ENCODE measurements at places on chromosomes 12 and 14.

GRCh38 chr12:98814254-98814653, 169.2 kb downstream of the APAF1 start:
- DNase-seq, result no peak

DNA sequence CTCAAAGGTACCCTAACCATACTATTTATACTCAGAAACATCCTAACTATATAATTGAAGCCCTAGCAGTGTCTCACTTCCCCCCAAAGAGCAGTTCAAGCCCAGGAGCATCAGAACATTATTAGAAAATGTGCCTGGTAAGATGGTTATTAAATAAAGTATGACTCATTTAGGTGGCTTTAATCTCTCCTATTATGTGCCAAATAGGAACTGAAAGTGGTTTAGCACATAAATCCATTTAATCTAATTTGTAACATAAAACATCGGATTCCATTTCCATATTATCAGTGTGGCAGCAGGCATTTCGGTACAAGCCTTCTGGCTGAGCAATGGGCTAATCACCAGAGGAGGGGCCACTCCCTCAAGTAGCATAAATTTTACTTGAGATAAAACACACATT, 395.2 kb upstream of the TMTC1 start:
- DNase-seq, result no peak

DNA sequence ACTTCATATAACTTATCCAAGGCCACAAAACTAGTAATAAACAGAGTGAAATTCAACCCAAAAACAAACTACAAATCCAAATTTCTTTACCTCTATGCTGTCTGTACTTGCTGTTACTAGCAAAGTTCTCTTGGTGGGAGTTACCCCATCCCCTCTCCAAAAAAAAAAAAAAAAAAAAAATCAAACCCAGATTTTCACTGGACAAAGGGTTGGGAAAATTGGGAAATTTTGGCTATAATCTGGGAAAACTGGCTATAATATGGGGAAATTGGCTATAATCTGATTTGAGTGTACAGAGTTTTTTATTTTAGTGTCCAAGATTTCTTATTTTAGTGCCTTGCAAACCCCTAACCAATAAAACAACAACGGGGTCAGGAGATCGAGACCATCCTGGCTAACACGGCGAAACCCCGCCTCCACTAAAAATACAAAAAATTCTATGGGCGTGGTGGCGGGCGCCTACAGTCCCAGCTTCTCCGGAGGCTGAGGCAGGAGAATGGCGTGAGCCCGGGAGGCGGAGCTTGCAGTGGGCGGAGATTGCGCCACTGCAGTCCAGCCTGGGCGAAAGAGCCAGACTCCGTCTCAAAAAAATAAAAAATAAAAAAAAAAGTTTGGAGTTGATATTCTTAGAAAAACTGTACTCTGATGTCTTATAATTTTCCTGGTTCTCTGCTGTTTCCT, 148.4 kb downstream of the CHST11 start:
- no peak for DNase-seq

- no peak for DNase-seq
These were observed 1097.3 kb downstream of the SLC16A7 start for GRCh38 chr12:60693019-60693626.

DNA sequence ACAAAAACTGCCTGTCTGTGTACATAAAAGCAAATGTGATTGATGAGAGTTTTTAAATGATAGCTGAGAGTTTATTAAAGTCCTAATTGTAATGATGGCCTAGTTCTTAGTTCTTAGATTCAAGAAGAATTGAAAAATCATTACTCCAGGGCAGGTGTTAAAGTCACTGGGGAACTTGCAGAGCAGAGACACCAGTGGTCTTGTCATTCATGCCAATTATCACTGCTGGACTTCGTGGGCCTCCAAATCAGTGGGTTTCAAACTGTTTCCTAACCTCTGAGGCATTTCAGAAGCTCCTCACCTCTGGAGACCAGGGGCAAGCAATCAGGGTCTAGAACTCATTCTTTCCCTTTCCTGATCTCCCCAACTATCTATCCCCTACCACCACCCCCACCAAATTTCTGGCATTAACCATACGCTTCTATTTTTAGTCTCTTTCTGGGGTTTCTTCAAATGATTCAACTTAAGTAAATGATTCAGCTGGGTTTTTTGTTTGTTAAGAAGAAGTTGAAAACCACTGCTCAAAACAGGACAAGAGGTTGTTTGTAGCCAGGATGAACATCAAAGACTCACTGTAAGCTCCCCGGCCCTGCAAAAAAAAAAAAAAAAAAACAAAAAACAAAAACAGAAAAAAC, 80.1 kb downstream of the CEP83 start:
- no peak for DNase-seq

- DNase-seq, result no peak
These were observed 3.8 kb downstream of the ETV6 start for GRCh38 chr12:11653215-11653753.

- no peak for DNase-seq
These were observed 1379.7 kb upstream of the SEL1L start for GRCh38 chr14:82913396-82913795.

DNA sequence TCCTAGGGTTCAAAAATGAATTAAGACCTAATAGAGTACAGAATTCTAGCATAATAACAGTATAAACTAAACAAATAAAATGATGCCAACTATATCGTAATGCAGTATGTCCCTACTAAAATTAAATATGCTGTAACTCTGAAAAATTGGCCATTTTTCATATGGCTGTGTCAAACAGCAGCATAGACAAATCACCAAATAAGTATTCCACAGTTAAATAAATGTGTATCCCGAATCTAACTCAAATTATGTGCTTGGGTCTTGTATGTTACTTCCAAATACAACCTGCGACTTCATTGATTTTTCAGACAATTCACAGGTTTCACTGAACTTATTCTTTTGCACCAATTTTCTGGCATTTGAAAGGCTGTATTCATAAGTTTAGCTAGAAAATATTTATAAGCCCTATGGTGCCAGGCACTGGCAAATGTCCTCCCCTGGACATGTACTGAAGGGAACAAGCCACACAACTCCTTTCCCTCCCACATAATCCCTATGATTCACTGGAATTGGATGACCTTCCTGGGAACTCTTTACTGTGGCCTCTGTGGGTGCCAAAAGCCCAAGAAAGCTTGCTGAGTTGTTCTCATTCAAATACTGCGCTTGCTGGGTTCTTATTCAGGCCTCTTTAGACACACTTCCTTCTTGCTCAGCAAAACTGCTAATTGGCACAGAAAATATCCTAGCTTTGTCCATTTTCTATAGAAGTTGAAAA, 108.8 kb downstream of the KITLG start:
- no peak for DNase-seq

DNA sequence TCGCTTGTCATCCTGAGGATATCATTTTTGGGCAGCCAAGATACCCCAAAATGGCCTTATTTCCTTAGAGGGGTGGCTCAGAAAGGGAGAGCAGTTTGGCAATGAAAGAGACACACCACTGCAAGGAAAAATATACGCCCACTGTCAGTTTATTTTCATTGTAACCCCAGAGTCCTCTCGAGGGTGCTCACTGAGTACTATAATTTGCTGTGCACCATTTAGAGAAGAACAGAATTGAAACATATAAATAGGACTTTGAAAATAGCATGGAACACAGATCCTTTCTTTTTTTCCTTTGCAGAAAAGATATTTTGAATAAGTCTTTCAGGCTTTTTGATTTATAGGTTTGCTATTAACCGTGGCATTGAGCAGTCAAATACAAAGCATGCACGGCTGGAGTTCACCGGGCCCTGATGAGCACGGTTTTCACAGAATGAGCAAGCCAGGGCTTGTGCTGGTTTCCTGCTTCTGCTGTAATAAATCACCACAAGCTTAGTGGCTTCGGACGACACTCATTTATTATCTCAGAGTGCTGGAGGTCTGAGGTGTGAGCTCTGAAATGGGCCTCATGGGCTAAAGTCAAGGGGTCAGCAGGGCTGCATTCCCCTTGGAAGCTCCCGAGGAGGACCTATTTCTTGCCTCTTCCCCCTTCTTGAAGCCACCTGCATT, 152.3 kb downstream of the ZNF664 start:
- no peak for DNase-seq

GRCh38 chr12:126807312-126807865, 1459.6 kb upstream of the TMEM132C start:
- DNase-seq, result no peak

DNA sequence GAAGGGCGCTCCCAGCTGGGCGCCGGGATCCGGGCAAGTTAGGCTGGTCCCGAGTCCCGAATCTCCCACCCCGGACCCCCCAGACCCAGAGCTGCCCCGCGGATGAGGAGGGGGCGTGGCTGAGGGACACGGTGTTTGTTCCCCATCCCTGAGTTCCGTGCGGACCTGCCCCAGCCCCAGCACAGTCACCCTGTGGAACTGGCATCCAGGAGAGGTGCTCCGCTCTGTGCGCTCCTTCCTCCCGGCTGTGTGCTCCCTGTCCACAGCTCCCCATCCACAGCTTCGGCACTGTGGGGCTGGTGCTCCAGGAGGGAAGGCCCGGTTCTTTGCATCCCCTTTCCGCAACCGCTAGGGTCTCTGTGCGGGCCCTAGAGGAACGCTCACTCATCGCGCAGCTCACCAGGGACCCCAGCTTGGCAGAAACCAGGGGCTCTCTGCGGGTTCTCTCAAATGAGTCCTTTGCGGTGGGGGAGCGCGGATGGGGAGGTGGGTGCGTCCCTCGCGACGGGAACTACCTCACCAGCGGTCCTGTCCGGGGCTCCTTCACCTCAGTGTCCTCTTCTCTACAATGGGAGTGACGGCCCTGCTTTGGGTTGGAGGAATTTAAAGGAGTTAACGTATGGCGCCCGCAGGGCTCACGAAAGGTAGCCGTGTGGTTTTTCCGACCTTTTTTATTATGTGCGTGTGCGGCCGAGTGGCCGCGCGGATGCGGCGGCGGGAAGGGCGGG, 845 bp downstream of the TMEM132C start:
- DNase-seq, result no peak

DNA sequence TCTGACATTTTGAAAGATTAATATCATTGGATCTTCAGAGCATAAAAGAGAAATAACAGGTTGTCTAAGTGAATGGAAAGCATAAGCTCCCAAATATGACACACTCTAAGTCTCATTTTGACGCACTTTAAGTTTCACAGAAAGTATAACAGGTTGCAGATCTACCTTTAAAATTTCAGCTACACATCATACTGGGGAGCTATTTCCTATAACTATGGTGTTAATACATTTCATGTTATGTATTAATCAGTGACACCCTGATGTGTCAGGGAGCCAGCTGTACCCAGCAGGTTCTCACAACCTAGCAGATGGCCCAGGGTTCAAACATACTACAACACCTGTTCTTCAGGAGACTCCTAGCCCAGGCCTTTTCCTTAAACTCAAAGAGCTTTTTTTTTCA, 31.1 kb upstream of the TMX1 start:
- DNase-seq, result no peak

DNA sequence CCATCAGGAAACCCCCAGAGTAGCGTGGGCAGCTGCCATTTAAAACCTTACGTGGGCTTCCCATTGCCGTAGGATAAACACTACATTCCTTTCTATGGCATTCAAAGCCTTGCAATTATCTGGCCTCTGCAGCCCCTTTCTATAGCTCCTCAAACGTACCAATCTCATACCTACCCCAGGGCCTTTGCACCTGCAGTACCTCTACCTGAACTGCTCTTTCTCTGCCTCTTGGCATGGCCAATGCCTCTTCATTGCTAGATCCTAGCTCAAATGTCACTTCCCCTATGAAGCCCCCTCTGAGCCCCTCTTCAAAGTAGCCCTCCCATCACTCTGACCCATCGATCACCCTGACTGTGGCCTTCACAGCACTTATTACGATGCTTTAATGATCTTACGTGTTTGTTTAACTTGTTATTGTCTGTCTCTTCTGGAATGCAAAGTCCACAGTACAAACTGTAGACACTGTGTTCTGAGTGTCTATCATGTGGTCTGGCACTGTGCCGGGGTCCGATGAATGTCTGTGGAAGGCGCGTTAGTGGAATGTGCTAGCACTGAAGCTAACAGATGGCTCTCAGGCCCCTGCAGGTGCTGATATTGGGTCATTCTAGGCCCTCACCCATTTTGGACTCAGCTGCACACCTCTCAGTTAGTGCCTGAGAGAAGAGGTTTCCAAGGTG, 157.3 kb upstream of the NOS1 start:
- DNase-seq, result no peak

DNA sequence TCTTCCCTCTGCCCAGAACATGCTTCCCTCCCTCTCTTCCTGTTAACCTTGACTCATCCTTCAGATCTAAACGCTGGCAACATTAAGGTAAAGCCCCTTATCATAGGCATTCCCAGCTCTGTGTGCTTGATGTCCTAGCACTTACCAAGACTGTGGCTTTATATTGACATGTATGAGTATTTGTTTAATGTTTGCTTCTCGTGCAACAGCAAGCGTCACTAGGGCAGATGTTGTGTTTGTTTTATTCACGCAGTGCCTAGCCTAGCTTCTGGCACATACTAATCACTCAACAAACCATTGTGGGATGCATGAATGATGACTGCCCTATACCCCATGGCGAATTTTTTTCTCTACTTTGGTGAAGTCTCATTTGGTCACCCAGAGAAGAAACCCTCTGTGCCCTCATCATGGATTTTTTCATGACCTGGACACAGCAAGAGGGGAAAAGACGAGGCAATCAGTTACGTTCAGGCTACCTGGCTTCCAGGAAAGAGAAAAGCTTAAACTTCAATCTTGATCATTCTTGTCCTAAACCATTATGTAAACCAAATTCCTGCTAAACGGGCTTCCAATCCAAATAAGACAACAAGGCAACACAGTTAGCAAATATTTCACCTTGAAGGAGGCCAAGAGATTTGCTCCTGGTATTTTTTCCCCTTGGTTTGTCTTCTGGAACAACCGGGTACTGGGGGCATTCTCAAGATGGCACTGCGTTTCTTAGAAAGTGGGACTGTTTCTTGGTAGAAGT, 47.9 kb upstream of the SOCS2 start:
- DNase-seq, result no peak

- no peak for DNase-seq
These were observed 37.9 kb upstream of the SINHCAF start for GRCh38 chr12:31363831-31364230.

DNA sequence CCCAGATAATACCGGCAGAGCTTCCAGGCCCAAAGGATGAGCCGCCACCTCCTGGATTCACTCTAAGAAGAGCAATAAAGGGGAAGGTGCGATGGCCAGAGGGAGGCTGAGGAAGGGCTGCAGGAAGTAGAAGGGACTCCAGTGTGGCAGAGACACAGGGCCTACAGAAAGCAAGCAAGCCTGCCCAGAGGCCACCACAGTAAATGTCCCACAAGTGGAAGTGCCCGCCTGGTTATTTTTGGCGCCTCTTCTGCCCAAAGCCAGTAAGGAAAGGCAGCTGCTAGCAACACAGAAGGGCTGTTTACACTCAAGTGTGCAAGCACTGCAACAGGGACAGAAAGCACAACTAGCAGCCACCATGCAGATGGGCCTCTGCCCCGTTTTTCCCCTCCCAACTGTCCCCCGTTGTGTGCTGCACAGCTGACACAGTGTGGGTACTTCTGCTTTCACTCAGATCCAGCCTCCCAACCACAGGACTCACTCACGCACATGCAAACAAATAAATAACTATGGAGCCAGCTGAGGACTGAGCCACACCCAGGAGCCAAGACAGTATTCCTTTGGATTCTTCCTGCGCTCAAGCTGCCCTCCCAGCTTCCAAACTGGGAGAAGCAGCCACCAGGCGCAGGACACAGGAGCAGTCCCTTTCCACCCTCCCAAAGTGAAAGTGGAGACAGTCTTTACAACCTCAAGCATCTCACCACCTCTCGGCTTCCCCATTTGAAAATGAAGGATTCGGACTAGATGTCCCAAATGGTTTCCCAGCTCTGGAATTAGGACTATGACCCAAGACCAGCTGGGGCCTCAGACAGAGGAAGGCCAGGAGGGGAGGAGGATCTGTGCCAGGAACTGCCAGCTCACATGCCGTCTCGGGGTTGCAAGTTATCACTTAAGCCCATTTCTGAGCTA, 40.0 kb upstream of the PNMA1 start:
- no peak for DNase-seq

GRCh38 chr12:92419201-92419600, 273.6 kb upstream of the BTG1 start:
- DNase-seq, result no peak

Measured in stimulated activated CD8-positive, alpha-beta memory T cell treated with anti-CD3 and anti-CD28 coated beads, Interleukin-12 subunit alpha, Interleukin-12 subunit beta, amount 100 ng/mL, for 4 hours (primary cell).